ENCODE measurements at places on chromosomes 11 and 22. TPM values are rescaled to one million over a fixed set of nuclear protein-coding genes. Genes with fewer than 3 reads are reported as not detected.

CYP2D6 gene
- total RNA-seq, result 2.2 TPM

DNA sequence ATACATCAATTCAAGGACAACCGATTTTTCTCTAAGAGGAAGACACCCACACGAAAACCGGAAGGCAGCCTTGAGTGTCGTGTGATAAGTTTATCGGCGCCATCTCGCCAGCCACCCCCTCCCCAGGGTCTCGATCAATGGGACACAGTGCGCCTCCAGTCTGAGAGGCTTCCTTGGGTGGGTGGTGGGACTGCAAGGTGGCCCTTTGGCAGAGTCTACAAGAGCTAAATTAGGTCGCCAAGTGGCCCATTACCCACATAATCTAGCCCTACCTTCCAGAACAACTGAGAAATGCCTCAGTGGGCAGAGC, 64.0 kb downstream of the CD6 start:
- DNase-seq, result no peak

DNA sequence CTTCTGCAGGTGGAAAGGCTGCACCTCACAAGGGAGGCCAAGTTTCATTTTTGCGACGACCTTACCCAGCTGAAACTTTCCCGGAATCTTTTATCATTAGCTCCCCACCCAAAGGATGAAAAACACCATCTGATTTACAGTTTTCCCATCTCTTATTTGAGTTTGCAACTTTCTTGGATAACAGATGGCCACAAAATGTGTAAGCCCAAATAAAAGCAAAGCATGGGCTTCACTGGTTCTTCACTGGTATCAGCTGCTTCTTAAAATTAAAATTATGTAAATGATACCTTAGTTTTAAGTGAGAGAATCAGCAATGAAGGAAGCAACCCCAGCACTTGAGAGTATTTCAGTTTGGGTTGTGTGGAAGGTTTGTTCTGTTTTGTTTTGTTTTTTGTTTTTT, 55.8 kb downstream of the PARVA start:
- DNase-seq, result no peak

DNA sequence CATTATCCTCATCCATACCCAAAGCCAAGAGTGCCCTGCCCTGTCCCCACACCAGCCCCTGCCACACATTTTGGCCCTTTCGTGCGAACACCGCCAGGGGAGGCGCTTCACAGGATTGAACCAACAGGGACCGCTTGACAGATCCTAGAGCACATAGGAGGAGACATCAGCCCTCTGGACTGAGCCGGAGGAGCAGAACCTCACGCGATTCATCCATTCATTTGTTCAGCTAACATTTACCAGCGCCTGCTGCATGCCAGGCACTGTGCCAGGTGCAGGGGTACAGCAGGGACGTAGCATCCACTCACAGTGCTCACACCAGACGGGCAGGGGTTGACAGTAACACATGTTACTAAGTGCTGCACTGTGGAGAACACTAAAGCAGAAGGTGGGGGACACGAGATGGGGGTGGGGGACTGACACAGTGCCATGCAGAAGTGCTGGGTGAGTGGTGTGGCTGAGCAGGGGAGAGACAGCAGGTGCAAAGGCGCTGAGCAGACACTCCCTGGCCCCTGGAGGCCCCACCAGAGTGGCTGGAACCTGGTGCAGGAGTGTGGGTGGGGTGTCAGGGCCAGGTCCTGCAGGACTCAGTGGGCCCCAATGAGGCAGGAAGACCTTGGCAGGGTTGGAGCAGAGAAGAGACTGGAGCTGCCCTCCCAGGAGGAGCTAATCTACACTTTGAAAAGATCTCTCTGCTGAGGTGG, 3.4 kb downstream of the GNAZ start:
- no peak for DNase-seq

MS4A12 gene
- total RNA-seq, result not detected

PMM1 gene
- 43.4 TPM for total RNA-seq

CELSR1 gene
- total RNA-seq, result 0.54 TPM

DNA sequence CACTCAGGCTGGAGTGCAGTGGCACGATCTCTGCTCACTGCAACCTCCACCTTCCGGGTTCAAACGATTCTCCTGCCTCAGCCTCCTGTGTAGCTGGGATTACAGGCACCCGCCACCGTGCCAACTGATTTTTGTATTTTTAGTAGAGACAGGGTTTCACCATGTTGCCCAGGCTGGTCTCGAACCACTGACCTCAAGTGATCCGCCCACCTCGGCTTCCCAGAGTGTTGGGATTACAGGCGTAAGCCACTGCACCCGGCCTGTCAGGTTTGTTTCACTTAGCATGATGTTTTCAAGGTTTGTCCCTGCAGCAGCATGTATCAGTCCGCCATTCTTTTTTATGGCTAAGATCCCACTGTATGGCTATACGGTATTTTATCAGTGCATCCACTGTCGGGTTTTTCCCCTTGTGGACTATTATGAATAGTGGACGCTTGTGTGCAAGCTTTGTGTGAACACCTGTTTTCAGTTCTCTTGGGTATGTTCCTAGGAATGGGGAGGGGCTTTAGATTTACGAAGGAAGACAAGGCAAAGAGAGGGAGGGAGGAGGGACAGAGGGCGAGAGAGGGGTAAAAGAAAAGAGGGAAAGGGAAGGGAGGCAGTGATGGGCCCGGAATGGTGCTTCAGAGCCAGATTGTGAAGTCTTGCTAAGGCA, 13.9 kb upstream of the CDC42EP2 start:
- DNase-seq, result no peak

PHETA2 gene
- total RNA-seq, result 2.1 TPM

DNA sequence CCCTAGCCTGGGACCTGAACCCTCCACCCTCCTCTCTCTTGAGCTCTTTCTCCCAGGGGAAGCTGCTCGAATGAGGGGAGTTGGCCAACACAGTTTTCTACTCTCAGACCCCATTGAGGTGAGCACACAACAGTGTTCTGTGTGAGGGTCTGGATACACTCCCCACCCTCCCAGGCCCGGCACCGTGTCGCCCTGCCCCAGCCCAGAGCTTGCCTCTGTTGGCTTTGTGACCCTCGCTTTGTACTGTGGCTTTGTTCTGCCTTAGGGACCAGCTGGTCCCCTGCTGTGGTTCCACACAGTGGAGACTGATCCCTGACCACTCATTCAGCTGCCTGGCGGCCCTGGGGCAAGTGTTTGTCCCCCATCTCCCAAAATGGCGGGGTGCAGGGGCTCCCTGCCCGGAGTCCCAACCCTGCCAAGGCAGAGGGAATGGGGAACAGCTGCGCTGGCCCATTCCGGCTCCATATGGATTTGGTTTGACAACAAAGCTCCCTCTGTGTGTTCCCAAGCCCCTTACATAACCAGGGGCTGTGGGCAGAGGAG, 8.3 kb downstream of the ST3GAL4 start:
- DNase-seq, result peak; percentile 42

DNA sequence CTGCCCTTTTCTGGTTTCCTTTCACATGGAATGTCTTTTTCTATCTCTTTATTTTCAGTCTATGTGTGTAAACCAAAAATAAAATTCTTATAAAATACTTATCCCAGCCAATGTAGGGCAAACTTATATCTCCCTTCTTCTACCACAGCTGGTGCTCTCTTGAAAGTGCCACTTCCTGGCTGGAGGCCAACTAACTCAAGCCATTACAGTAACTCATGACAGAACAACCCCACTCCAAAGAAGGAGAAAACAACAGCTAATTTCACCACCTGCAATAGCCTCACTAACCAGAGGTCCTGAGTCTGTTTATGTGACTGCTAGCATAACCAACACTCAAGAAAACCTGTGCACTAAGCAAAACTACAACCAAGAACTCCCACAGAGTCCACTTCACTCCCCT, 74.9 kb upstream of the DBX1 start:
- DNase-seq, result no peak

APOL5 gene
- total RNA-seq, result not detected

GRCh38 chr11:116687458-116688201, 85.2 kb downstream of the BUD13 start:
- no peak for DNase-seq

- DNase-seq, result no peak
These were observed 1237.9 kb downstream of the FAM181B start for GRCh38 chr11:81495699-81496292.

DNA sequence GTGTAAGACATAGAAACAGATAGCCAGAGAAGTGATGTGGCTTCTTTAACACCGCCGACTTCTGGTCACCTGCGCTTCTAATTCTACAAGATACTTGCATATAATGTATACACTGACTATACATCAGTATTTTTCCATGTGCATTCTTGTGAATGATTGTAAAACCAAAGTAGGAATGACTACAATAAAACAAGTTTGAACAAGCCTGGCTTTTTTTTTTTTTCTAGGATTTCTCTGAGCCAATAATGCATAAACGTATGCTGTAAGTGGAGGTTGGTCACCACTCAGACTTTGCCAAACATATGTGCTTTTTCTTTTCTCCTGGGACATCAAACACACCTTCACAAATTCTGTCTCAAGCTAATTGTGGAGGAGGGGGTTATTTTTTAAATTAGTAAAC, 237.8 kb upstream of the KIRREL3 start:
- no peak for DNase-seq

DNA sequence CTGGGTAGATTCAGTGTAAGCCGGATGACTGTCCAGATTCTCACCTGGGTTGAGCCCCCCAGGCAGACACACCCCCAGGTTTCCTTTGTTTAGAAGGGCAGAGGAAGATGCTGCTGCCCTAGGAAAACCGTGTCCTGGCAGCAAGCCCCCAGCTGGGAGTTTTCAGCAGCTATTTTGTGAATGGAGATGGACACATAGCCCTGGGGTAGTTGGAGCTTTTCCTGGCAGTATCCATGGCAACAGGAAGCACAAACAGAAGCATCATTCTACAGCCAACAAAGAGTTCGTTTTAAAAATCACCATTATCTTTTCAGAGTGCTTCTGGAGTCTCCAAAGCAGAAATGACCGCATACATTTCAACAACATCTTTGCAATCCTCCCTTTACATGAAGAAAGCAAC, 245.5 kb downstream of the BRD1 start:
- no peak for DNase-seq

GRCh38 chr11:116471608-116472256, 301.1 kb downstream of the BUD13 start:
- DNase-seq, result no peak

- DNase-seq, result no peak
These were observed 600.6 kb upstream of the CHORDC1 start for GRCh38 chr11:90823446-90823845.

DNA sequence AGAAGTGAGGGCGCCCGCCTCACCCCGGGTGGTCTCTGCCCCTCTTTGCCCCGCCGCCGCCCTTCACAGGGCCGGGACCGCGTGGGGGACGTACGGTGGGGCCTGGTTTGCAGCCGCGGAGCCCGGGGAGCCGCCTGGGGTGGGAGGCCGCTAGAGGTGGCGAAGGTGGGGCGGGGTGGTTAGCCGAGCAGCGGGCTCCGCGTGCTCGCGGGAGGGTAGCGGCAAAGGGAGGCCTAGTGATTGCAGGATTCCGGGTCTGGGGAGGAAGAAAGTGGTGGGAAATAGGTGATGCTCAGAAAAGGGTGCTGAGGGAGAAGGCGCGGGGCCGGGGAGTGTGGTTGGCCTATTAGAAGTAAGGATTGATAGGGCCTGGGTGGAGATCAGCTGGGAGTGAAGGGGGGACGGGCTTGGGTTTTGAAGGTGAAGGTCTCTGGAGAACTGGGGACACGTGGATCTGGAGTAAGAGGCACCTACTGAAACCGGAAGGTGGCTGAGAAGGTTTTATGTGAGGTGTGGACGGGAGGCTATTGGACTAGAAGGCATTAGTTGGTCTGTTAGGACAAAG, 571 bp downstream of the FAR1 start:
- peak; percentile 65 for DNase-seq

- no peak for DNase-seq
These were observed 121.2 kb downstream of the ABTB2 start for GRCh38 chr11:34236572-34236971.

DNA sequence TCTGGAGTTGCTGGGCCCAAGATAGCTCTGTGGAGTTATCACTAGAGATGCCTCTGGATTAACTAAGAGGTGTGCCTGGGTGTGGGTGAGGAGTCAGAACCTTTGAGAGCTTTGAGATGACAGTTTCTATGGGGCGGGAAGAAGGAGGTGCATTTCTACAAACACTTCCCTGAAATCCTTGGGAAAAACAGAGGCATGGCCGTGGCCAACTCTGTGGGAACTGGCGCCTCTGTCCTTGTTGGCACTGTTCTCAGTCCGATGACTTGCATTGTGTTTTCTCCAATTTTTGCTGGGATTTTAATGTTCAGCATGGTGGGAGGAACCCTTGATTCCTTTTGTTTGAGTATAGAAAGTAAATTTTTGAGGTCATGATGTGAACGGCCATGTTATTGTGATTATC, 115.8 kb upstream of the PARVA start:
- no peak for DNase-seq

GRCh38 chr11:63821411-63821810, 8.2 kb downstream of the SPINDOC start:
- DNase-seq, result no peak

GAB4 gene
- not detected for total RNA-seq

OR51I2 gene
- not detected for total RNA-seq

PGA5 gene
- not detected for total RNA-seq

DNA sequence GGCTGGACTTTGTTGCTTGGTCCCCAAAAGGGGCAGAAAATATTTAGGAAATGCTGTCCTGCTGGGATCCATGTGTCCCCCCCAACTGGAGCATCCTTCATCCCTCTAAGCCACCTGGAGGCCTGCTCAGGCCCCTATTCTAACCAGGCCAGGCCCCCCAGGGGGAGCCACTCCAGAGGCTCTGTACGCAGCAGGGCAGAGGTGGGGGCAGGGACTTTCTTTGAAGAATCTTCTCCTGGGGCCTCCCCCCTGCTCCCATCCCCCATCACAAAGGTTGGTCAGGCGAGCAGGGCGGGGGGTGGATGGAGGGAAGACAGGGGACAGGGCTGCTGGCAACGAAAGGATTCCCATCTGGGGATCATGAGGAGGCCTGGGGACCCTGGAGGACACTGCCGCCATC, 170.8 kb downstream of the MN1 start:
- no peak for DNase-seq

APOA5 gene
- not detected for total RNA-seq

DNA sequence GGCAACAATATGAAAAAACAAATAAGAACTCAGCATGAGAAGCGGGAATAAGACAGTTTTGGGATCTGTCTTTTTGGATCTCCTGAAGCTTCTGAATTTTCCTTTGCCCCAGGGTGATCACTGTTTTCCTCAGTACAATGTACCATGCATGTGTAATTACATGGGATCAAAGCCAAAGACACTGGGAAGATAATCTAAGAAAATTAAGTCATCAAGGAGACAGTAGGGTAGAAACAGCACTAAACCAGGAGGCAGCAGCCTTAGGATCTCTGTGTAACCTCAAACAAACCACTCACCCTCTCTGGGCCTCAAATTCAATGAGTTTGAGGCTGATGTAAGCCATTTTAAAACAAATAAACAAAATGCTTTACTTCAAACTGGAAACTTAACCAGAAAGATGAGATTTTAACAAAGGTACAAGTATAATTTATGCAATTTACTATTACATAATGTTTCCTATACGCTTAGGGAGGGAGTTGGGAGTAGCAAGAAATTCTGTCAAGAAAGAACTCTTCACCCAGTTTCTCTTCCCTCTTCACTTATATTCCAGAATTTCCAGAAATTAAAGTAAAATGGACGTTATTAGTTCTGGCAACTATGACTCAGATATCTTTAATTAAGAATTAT, 77.0 kb downstream of the RAB30 start:
- DNase-seq, result no peak

SCN2B gene
- not detected for total RNA-seq
